CD4-positive, alpha-beta T cell treated with Interferon alpha-2 for 1 hour (primary cell): ENCODE measurements at places on chromosomes 7 and 10.

DNA sequence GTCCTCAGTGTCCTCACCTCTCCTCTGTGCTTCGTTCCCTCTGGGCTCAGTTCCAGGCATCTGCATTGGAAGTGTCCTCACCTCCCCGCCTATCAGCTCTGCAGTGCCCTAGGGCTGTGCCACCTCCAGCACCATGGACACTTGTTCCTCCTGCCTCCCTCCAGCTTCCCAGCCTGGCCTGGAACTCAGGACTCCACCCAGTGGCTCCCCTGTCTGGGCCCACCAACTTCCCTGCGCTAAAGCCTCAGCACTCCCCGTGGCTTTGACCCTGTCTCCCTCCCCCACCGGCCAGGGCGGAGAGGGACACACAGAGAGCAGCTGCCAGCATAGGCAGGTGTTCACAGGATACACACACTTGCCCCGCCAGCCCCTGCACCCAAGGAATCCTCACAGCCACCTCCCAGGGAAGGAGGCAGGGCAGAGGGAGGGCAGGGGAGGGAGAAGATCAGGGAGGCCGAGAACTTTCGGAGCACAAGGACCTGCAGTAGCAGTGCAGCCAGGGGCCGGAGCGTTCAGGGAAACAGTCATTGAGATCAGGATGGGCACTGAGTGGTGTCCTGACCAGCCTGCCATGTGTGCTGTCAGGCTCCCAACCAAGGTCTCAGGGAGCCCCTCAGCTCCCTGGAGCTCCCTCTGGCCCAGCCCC, 31.3 kb downstream of the ANXA8 start:
- no peak for DNase-seq

- no peak for DNase-seq
Measured at GRCh38 chr10:67114945-67115344, 189.1 kb downstream of the LRRTM3 start.

DNA sequence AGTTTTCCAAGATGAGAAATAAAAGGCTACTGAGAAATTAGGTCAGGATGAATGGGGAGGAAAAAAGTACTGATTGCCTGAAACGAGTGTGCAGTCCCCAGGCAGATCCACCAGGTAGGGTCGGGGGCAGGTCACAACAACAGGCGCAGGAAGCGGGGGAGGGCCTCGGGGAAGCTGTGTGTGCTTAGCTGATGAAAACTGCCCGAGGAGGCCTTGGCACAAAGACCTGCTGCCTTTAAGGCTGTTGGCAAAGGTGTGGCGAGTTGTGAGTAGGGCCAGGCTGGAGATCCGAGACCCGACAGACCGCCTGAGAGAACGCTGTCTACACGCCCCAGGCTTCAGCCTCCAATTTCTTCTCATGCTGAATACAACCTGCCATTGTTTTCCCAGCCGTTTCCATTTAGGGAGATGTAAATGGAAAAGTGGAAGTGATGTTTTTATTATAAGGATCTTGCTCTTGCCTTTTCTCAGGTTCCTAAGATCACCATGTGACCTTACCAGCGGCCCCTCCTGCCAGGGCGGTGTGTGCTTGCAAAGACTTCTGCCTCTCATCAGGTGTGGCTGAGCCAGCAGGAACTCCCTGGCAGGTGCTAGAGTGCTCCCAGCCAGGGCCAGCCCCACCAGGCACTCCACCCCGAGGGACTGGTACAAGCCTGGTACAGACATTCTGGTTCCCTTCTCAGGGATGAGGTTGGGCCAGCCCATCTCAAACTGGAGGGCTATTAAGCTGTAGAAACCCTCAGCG, 60.8 kb downstream of the DLG5 start:
- DNase-seq, result no peak

DNA sequence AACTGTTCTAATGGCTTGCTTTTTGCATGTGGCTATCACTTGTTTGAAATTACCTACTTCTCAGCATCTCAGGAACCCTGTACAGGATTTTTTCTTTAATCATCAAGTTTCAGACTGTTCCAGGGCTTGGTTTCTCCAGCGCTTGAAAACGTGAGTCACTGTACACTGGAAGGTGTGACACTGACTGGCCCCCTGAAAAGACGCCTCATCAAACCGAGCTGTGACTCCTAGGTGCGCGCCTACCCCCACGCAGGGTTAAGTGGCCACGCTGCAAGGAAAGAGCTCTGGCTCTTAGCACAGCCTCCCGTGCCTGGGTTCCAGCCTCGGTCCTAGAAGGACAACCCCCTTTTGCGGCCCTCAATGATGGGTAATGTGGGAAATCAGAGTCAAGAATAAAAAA, 81.0 kb downstream of the EBF3 start:
- no peak for DNase-seq

DNA sequence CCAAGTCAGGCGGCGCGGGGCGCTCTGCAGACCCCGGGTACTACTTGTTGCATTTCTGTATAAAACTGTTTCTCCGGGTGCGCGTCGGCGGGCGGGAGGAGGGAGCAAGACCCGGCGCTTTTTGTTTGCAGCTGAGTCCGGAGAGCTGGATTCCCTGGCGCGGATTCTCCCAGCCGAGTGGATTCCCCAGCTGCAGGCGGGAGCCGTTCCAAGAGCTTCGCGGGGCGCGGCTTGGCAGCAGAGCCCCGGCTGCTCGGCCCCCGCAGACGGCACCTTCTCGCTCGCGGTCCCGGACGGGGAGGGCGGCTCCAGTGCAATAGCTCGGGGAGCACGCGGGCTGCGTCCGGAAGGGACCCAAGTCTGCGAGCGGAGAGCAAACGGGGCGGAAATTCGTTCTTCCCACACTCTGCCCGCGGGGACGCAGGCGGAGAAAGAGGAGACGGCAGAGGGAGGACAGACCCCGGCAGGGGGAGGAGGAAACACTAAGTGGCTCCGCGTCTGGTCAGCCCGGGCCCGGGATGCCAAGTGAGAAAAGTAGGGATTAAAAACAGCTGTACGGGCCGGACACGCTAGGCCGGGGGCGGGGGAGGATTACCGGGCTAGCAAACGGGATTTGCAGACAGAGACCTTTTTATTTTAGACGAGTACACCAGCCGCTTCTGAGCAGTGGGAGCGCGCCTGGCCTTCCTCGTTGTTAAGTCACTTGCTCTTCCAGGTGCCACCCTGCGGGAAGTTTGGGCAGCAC, at the start of gene TRIL:
TSS of gene TRIL (minus strand) at position 96 of the 745 bp plus-strand sequence. CDS start 284 bp downstream, outside the sequence.
- DNase-seq, result no peak

GRCh38 chr7:130913639-130914553, 179.9 kb upstream of the KLF14 start:
- DNase-seq, result no peak

GRCh38 chr10:32041290-32042028, 14.8 kb downstream of the KIF5B start:
- DNase-seq, result no peak

DNA sequence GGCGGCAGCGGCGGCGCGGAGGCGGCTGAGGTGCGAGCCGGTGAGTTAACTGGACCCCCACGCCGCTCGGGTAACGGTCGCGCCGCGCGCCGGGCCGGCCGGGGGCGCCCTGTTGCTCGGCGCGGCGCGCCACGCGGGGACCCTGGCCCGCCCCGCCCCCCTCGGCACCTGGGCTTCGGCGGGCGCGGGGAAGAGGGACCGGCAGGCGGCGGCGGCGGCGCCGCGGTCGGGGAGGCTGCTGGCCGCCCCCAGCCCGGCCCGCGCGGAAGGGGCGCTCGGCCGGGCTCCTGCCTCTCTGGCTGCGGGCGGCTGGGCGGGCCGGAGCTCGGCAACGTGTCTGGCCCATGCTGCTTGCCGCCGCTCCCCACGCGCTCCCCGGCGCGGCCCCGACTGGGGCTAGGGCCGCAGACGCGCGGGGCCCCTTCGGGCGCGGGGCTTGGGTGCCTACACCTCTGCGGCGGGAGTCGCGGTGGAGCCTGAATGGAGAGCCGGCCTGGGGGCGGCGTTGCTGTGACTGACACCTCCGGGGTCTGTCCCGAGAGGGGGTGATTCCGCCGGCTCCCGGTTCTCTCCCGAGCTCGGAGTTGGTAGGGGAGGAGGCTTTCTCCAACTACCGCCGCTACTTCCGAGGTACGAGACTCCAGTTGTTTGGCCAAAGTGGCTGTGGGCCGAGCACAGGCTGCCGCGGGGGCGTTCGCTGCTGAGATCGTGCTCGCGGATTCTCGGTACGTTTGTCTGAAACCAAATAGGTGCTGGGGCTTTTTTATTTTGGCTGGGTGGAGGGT, 494 bp downstream of the PALS2 start:
- peak; percentile 33 for DNase-seq

GRCh38 chr7:37769291-37769690, 79.1 kb upstream of the NME8 start:
- no peak for DNase-seq

- no peak for DNase-seq
Measured at GRCh38 chr10:19629567-19629966, 186.7 kb upstream of the PLXDC2 start.

DNA sequence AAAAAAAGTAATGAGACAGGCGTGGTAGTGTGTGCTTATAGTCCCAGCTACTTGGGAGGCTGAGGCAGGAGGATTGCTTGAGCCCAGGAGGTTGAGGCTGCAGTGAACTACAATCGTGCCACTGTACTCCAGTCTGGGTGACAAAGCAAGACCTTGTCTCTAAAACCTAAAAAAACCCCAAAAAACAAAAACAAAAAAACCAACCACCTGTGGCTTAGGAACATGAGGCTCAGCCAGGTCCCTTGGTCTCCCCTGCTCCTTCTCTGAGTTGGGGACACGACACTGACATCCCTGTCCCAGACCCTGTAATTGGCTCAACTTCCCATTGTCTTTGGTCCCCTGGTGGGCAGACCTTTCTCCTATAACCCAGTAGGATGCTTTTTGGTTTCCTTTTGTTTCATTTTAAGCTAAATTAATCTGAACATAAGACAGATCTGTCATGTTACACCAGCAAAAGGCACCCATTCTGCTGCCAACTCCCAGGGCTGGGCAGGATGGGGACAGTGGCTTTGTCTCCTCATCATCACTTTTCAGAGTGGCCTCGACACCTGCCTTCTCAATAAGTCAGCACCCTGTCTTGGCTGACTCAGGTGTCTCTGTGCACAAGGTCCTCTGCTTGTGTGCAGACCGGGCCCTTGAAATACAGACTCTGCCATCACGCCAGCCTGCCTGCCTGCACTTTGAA, 74.4 kb downstream of the MYL10 start:
- no peak for DNase-seq

DNA sequence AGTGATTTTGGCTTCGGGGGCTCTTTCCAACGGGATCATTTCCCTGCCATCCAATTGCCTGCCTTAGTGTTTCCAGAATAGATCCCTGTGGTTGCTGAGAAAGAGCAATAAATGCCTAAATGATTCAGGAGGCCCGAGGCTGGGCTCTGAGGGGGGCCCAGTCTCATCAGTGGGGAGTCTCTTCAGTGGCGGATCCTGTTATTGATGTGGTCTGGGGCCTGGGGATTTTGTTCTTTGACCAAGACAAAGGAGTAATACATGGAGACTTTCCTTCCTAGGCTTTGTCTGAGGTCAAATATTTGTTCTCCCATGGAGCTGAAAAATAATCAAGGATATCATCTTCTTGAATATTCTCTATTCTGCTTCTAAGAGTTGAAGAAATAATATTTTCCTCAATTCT, 40.8 kb downstream of the TAS2R41 start:
- DNase-seq, result no peak
